H9 (cell line): ENCODE measurements at places on chromosomes 3 and 15.

GRCh38 chr3:86282106-86282787 lies 708.7 kb downstream of the VGLL3 start:
- no peak for DNase-seq

- DNase-seq: no peak
These were observed 118.4 kb upstream of the FLNB start for GRCh38 chr3:57889807-57890206.

DNA sequence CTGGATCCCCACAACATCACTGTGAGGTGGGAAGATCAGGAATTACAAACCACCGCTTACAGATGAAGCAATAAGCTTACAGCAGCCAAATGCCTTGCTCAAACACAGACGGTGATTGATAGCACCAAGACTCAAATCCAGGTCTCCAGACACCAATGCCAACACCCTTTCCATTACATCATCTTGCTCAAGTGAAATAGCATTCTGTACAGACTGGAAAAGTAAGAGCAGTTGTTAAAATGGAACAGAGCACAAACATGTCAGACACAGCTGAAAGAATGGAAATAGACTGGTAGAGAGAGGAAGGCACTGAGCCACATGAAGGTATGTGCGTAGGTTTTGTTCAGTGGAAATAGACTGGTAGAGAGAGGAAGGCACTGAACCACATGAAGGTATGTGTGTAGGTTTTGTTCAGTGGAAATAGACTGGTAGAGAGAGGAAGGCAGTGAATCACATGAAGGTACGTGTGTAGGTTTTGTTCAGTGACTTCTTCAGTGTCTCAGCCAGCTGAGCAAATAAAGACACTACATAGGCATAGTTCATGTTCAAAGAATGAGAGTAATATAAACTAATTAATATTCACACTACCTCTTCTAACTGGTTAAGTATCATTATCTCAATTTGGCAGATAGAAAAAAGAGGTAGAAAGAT lies 15.6 kb downstream of the CLDN1 start:
- DNase-seq: no peak

DNA sequence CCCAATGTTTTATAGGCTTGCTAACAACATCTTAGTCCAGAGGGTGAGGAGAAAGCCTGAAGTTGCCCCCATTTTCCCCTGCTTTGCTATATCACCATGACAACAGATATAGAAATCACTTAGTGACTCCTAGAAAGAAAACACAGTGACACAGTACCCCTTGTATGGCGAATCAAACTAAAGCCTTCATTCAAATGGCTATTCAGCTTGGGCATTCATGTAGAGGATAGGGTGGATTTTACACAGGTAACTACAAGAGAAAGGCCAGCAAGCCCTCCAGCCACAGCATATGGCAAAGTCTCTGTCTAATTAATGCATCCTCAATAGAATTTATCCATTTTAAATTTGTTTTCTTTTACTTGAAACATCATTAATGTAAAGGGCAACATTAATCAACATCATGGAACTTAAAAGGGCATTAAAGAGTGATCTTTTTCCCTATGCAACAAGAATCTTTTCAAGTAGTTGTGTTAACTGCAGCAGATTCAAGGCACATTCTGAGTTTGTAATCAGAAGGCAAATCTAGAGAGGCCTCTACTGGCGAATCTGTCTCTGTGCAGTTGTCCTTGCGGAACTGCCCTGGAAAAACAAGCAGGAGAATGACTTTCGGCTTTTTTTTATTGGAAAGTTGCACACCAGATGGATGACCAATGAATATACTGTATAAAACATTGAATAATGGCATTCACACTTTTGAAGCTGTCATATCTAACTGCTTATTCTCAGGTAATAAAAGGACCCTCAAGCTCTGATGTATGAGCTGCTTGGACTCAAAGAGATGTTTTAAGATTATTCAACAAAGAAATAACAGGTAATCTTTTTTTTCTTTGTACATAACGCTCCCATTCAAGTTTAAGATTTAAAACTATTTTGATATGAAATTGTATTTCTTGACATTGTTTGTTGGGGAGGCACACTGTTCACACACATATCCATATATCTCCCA lies 621.7 kb upstream of the AGTR1 start:
- DNase-seq: peak; percentile 32

DNA sequence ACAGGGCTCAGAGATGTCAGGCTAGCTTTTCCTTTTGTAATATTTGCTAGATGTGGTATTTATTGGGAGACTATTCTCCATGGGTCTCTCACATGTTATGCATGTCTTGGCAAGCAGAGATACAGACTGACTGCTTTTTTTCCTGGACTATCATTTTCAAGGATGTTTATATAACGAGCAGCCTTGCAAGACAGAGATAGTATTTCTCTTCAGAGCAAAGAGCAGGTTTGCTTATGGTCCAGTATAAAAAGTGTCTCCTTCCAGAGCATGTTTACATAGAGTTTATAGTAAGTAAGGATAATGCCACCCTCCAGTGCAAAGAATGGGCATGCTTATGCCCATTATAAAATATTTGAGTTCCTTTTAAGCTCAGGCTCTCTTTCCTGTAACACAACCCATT lies 24.6 kb downstream of the GTF2E1 start:
- DNase-seq: no peak

DNA sequence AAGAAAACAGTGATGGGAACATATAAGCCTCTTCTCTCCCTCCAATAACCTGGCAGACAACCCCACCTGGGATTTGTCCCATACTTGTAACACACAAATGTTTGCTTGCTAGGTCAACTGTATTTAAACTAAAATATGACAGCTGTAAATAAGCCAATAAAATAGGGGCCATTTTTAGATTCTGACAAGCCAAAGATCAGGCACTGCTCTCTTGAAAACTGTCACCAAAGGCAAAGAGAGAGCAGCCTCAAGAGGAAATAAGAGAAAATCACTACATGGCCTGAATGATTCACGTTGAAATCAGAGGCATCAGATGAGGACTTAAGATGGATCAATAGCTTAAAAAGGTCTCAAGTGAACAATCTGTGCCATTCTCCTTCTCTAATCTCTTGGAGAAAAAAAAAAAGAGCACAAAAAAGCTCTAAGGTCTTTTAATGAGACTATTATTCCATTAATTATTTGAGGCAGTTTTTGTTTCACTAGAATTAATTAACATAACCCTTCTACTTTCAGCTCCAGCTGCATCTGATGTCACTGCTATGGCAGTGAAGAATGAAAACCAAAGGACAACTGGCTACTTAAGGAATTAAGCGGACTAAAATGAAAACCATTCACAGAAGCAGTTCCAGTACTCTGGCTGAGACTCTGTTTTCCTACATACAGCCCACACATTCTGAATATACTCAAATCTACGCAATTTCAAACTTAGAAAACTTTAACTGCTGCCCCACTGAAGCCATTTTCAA lies 19.0 kb downstream of the MYO5A start:
- no peak for DNase-seq

- peak; percentile 18 for DNase-seq
These were observed 4.6 kb upstream of the FBLN2 start for GRCh38 chr3:13544293-13544831.
